ENCODE measurements at places on chromosomes 2 and 18. TPM values are rescaled to one million over a fixed set of nuclear protein-coding genes. Genes with fewer than 3 reads are reported as not detected.
A peak's percentile ranks its signal among the peaks of the same experiment; 100 is the strongest.

Gene DSG1
- total RNA-seq, result not detected

GRCh38 chr18:12645751-12646203, 12.1 kb downstream of the SPIRE1 start:
- no peak overlapping the region for H3K4me3 ChIP-seq
- H3K36me3 ChIP-seq, result no peaks in the 10 kb centered on the region
- H3K27ac ChIP-seq, result no peak overlapping the region
- no peak for DNase-seq
- no peaks in the 10 kb centered on the region for H3K4me1 ChIP-seq

DNA sequence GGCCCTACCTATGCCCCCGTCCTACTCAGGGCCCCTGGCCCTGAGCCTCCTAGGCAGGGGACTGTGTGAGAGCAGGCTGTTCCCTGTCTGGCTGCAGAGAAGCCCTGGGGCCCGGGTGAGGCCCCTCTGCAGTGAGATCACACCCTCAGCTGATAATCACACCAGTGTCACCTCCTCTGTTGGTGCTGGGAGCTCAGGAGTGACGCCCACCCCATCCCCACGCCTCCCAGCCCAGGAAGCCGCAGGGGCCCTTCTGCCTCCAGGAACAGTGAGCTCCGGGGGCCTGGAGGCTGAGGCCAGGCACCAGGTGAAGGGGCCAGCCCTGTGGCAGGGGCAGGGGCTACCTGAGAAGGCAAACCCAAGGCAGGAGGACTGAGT, 20.0 kb downstream of the KCNIP3 start:
- H3K27me3 ChIP-seq, result no peaks in the 10 kb centered on the region
- H3K4me1 ChIP-seq, result no peaks in the 10 kb centered on the region
- no peak for DNase-seq
- H3K4me3 ChIP-seq, result no peak overlapping the region
- no peaks in the 10 kb centered on the region for H3K36me3 ChIP-seq

GRCh38 chr2:210553373-210553772, 3.0 kb upstream of the CPS1 start:
- H3K4me1 ChIP-seq, result no peaks in the 10 kb centered on the region
- H3K4me3 ChIP-seq, result no peak overlapping the region
- DNase-seq, result no peak
- peaks cover 6% of the 10 kb centered on the region for H3K27me3 ChIP-seq
- H3K27ac ChIP-seq, result no peak overlapping the region

DNA sequence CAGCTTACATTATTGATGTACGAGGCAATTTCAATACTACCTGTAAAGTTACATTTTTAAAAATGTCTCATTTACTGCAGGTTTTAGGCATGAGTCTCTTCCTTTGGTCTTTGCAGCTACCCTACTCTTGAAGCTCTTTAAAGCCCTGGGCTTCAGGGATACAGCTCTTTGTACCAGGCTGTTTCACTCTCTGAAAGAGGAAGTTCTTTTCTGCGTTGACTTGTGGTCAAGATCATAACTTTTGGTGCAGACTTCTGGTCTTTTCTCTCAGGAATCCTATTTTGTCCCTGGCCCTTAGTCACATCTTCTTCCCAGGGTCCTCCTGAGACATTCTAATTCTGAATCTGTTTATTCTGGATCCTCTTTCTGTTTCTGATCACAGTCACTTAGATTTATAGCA, 16.6 kb upstream of the HRH4 start:
- DNase-seq, result no peak
- H3K27me3 ChIP-seq, result no peaks in the 10 kb centered on the region
- peaks cover 15% of the 10 kb centered on the region for H3K36me3 ChIP-seq
- H3K4me3 ChIP-seq, result no peak overlapping the region

GRCh38 chr2:219596954-219597551, 604 bp upstream of the STK11IP start:
- no peaks in the 10 kb centered on the region for H3K36me3 ChIP-seq
- peak overlapping the region; percentile 94 for H3K27ac ChIP-seq
- DNase-seq, result no peak
- peaks cover 12% of the 10 kb centered on the region for H3K4me1 ChIP-seq
- peaks cover 14% of the 10 kb centered on the region for H3K27me3 ChIP-seq

DNA sequence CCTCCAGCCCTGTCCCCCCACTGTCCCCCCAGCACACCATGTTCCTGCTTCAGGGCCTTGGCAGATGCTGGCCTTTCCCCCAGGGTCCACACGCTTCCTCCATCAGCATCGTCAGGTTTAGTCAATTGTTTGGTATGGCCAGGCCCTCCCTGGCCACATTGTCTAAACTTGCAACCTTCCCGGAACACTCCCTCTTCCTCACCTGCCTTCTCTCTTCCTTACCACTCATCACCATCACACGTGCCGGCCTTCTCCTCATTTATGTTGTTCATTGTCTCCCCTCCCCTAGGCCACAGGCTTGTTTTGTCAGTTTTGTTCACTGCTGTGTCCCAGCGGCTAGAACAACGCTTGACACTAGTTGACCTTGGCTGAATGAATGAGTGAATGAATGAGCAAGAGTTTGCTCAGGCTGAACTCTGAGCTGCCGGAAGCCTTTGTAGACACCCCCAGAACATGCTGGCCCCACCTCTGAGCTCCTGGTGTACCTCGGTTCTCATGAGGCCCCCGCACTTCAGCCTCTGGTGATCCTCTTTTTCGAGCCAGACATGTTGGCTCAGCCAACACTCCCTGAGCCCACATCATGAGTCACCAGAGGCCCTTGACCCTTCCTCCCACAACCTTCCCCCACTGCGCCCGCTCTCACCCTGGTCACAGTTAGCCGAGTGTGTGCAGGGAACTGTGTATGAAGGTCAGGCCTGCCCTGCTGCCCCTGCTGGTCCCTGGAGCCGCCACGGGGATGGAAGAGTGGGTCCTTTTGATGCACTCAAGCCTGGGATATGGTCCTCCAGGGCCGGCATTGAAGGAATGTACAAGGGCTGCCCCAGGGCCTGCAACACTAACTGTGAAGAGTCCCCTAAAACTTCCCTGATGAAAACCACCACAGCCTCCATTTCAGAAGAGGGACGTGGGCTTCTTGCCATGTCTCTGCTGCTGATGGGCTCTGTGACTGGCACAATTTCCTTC, 57.5 kb downstream of the HS1BP3 start:
- peak overlapping the region; percentile 65 for H3K27ac ChIP-seq
- no peaks in the 10 kb centered on the region for H3K36me3 ChIP-seq
- peaks cover 26% of the 10 kb centered on the region for H3K4me1 ChIP-seq
- no peaks in the 10 kb centered on the region for H3K27me3 ChIP-seq
